T follicular helper cell (primary cell): ENCODE measurements at places on chromosomes 12 and 14.

GRCh38 chr12:107122452-107122958, 29.2 kb upstream of the CRY1 start:
- no peak for DNase-seq

- no peak for DNase-seq
Observed at GRCh38 chr12:116515684-116516083, 43.5 kb upstream of the MAP1LC3B2 start.

- no peak for DNase-seq
Observed at GRCh38 chr14:85535991-85536832, 6.3 kb downstream of the FLRT2 start.

GRCh38 chr12:88580051-88580871, at the start of gene KITLG:
TSS of gene KITLG (minus strand) at chr12:88580471. CDS start at chr12:88580278, 193 bp downstream.
- DNase-seq = no peak

- no peak for DNase-seq
Observed at GRCh38 chr12:19709889-19710288, 270.6 kb downstream of the AEBP2 start.

- DNase-seq = no peak
Observed at GRCh38 chr14:35952584-35952983, 126.4 kb downstream of the BRMS1L start.

- DNase-seq = no peak
Observed at GRCh38 chr12:7959278-7959677, 23.3 kb upstream of the SLC2A3 start.

- DNase-seq = no peak
Observed at GRCh38 chr12:110538869-110539622, 36.9 kb downstream of the RAD9B start.

- no peak for DNase-seq
Observed at GRCh38 chr14:102805371-102805891, 28.2 kb downstream of the TRAF3 start.

- no peak for DNase-seq
Observed at GRCh38 chr14:103074729-103075367, 9.2 kb upstream of the LBHD2 start.
